NCI-H1930 (cell line): ENCODE measurements at places on chromosomes 1 and 21.

DNA sequence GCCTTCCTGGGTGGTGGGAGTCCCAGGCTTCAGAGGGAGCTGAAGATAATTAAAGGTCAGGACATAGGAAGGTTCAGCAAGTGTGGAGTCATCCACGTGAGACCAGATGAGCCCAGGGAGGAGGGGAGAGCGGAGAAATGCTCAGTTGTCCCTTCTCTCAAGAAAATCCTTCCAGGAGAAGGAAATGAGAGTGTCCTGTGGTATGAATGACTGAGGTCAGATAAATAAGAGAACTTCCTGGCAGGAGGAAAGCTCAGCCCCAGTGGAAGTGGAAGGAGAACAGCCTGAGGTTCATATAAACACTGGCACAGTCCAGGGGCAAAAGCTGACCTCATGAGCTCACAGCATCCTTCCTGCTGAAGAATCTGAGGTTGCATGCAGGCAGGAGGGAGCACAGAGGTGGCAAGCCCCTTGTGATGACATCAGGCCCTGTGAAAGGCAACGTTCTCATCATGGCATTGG is 97.6 kb downstream of the NAV1 start:
- no peak for DNase-seq

DNA sequence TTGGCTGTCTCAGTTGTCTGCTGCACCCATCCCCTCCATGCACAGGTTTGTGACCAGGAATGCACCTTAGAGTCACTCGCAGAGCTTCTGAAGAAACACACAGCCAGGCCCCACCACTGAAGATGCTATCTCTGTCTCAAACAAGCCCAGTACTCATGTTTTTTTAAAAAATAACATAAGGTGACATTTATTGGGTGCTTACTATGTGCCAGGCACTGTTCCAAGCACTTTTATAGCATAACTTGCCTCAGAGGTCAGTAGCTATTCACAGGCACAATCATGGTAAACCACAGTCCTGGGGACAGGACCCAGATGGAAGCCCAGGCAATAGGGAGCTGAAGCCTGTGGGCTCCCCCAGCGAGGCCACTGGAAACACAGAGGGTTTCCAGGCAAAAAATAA is 8.8 kb upstream of the ATP13A2 start:
- no peak for DNase-seq

DNA sequence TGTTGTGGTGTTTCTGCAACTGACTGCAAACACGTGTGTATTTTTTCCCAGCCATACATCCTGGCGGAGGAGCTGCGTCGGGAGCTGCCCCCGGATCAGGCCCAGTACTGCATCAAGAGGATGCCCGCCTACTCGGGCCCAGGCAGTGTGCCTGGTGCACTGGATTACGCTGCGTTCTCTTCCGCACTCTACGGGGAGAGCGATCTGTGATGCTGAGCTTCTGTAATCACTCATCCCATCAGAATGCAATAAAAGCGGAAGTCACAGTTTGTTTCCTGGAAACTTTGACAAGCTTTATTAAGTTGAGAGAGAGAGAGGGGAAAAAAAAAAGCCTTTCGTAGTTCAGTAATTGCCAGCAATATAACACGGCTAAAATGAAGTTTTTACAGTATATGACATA is 32.7 kb upstream of the MTR start:
- DNase-seq = no peak

DNA sequence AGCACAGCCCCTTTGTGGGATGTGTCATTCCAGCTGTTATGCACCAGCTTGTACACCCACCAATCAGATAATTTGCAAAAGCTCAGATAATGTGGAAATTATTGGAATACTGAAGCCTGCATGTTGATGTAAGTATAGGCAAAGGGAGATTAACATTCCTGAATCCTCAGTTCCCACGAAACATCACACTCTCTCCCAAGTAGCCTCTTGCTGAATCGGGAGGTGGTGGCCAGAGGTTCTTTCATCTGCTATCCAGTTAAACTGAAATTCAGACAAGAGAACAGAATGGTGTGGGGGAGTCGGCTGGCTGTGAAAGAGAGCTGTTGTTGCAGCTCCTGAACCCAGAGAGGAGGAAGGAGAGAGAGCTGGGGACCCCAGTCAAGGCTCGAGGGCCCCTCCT is 170.9 kb downstream of the ZBTB18 start:
- DNase-seq = no peak

DNA sequence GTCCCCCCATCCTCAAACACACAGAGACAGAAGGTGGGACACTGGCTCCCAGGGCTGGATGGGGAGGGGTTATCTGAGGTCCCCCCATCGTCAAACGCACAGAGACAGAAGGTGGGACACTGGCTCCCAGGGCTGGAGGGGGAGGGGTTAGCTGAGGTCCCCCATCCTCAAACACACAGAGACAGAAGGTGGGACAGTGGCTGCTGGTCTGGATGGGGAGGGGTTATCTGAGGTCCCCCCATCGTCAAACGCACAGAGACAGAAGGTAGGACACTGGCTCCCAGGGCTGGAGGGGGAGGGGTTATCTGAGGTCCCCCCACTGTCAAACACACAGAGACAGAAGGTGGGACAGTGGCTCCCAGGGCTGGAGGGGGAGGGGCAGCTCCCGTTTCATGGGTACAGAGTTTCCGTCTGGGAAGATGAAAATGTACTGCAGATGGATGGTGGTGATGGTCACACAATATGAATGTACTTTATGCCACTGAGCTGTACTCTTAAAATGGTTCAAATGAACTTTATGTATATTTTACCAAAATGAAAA is 69.2 kb downstream of the SCCPDH start:
- DNase-seq = no peak

DNA sequence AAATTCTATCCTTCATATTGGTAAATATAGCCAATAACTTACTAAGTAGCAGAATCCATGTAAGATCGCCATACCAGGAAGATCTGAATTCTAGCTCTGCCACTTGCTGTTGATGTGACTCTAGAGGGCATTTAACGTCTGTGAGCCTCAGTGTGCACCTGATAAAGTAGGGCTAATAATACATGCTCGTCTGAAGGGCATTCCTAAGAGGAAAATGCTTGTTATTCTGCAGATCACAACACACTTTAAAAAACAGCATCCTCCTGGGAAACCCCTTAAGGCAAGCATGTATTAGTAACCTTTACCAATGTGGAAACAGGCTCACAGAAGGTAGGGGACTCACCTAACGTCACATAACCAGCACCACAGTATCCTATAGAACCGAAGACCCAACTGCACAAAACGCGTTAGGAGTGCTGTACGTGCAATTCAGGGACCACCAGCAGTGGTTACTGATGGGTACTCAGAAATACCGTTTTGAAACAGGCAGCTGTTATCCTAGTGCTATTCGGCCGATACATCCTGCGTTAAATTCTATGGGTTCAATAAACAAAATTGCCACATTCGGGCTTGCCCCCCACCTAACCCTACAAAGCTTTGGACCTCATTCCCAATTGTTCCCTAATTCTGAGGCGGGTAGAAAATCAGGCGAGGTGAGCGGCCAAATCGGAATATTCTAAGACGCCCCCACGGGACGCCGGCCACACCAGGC is 758 bp downstream of the DEPDC1 start:
- no peak for DNase-seq

DNA sequence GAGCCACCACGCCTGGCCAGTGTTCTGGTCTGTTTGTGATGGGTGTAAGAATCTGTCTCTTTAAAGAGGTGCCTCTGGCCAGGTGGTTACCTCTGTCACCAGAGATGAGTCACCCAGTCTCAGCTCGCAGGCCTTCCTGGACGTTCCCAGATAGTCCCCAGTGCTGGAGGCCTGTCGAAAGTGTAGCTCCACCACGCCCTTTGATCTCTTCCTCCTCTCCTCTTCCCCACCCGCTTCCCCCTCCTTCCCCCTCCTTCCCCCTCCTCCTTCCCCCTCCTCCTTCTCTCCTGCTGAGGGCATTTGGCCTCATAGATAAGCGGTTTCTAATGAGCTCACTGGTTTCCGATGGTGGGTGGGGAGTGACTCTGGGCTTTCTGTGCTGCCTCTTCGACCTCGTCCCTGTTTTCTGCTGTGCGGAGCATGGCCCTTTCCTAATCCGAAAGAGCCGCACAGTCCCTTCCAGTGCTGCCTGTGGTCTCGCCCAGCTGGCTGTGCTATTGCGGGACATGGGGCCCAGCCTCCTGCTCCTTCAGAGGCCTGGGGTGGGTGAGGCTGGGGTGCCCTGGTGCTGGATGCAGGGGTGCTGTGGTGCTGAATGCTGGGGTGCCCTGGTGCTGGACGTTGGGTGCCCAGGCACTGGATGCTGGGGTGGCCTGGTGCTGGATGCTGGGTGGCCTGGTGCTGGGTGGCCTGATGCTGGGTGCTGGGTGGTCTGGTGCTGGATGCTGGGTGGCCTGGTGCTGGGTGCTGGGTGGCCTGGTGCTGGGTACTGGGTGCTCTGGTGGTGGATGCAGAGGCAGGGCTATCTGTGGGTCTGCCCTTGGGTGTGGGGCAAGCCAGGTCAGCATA is 19.2 kb downstream of the AGPAT3 start:
- no peak for DNase-seq

DNA sequence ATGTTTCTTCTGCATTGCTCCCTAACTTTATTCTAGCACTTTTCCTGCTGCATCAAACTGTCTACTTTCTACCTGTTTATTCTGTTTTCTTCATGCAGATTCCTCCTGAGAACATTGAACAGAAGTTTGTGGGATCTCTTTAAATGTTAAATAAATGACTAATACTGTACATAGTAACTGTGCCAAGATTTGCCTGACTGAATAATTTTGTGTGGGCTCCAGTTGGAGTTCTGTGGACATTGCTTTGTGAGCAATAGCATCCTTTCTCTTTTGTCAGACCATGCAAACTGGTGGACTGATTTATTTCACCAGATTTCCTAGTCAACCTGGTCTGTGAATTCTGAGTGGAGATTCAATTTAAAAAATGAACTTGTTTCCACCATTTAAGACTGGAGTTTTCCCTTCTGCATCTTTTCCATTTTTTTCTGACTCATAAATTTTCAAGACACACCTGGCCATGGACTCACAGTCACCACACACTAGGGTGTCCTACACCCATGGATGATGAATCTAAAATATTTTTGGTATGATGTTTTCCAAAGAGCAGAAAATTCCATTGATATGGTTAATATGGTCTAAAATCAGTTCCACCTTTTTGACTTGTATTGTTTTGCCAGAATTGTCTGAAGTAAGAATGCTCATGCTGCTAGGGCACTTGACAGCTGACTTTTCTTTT is 140.7 kb upstream of the SPAG17 start:
- no peak for DNase-seq

DNA sequence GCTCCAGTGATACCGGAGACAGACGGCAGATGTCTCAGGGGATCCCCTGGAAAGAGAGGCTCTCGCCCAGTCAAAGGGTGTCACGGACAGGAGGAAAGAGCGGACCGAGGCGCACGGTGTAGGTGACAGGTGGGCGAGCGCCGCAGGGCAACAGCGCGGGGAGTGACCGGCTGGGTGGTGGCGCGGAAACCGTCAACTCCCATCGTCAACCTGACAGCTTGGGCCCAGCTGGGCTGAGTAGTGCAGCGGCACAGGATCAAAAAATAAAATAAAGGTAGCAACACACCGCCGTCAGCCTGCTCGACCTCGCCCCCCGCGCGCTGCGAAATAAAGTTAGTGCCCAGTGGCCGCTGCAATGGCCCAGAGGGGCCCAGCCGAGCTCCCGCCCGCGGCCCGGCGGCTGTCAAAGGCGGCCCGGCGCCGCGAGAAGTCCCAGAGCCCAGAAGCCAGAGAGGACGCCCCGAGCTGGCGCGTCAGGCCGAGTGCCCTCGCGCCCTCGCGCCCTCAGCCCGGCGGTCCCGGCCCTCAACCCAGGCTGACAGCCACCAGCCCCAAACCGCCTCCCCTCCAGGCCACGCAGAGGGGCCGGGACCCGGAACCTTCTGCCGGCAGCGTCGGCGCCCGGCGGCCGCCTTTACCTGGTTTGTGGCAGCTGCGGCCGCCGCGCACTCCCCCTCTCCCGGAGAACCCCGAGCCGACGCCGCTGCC is at the start of gene LYST:
LYST (minus strand) TSS at position 702 of the 708 bp plus-strand sequence. CDS start 36,489 bp downstream, outside the sequence.
- DNase-seq = no peak

DNA sequence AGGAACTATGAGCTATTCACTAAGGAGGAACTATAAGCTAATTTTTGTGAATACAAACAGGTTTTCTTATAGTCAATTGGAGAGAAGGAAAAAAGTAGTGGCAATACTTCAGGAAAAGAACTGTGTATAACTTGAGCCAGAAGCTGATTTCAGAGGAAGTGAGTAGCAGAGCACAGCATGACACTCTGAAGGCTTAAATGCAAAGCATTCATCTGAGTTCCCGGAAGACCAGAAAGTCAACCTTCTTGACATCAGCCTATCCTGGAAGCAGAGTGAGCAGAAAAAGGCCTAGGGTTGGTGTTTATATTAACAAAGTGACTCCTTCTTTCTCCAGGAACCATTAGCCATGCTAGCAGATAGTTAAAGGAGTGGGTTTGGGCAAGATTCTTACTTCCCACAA is 545.2 kb downstream of the MRPL39 start:
- no peak for DNase-seq

- no peak for DNase-seq
These were observed 536.0 kb downstream of the LMO4 start for GRCh38 chr1:87864676-87865075.

GRCh38 chr1:68112835-68113243 is 62.4 kb upstream of the DIRAS3 start:
- DNase-seq = no peak
